ENCODE measurements at places on chromosomes 2 and 18.

- DNase-seq: no peak
Observed at GRCh38 chr2:48768669-48769068, 13.1 kb upstream of the LHCGR start.

DNA sequence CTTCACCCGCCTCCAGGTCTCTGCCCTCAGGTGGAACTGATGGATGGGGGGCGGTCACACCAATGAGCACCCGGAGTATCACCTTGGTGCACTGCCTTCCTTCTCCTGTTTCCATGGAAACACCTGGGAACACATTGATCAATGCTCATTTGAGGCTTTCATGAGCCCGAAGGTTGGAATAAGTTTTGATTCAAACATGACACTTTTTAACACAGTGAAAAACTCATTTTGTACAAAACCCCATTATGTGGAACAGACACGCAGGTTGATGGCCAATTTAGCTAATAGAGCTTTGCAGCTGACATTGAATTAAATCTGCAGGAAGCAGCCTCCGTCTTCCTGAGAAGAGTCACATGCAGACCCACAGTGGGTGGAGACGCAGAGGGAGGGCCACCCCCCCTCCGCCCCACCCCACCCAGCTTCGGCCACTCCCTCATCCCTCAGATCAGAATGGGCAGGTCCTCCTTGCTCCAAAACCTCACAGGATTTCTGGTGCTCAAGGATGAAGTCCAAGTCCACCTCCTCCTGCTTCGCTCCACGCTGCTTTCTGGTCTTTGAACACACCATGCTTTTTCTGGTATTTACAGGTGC, 96.0 kb upstream of the MYCN start:
- DNase-seq: no peak

- DNase-seq: no peak
Observed at GRCh38 chr2:168350380-168350779, 103.0 kb upstream of the STK39 start.

DNA sequence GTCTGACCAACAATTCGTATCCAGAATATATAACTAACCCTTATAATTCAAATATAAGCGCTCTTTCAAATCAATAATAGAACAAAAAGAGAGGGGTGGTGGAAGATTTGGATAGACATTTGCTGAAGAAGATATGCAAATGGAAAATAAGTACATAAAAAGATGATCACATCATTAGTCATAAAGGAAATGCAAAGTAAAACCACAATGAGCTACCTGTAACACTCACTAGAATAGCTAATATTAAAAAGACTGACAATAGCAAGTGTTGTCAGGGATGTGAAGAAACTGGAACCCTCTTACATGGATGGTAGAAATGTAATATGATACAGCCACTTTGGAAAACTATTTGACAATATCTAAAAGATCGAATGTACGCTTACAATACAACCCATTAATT, 84.9 kb upstream of the MRPS9 start:
- DNase-seq: no peak

DNA sequence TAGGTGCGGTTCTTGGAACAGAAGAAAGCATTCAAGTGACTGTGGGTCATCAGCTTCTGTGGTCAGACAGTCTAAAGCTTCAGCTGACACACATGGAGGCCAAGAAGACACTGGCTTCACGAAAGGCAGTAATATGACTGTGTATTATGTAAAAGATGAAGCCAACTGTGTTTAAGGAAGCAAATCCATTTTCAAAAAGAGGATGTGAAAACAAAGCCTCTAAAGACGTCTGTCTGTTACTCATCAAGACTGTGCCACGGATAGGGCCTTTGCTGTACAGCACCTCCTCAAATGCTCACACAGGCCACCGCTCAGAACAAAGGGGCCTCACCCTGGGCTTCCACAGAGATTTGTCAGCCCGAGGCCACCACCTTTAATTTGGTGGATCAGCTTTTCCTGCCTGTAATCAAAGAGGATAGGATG, 21.1 kb upstream of the TMEM163 start:
- no peak for DNase-seq

GRCh38 chr2:218658671-218659257, 659 bp downstream of the ZNF142 start:
- peak; percentile 61 for DNase-seq

- no peak for DNase-seq
Observed at GRCh38 chr18:9000733-9001132, 101.8 kb upstream of the NDUFV2 start.

GRCh38 chr18:26943906-26944305, 78.4 kb upstream of the AQP4 start:
- no peak for DNase-seq

- no peak for DNase-seq
Observed at GRCh38 chr18:78562531-78562961, 417.1 kb upstream of the SALL3 start.

DNA sequence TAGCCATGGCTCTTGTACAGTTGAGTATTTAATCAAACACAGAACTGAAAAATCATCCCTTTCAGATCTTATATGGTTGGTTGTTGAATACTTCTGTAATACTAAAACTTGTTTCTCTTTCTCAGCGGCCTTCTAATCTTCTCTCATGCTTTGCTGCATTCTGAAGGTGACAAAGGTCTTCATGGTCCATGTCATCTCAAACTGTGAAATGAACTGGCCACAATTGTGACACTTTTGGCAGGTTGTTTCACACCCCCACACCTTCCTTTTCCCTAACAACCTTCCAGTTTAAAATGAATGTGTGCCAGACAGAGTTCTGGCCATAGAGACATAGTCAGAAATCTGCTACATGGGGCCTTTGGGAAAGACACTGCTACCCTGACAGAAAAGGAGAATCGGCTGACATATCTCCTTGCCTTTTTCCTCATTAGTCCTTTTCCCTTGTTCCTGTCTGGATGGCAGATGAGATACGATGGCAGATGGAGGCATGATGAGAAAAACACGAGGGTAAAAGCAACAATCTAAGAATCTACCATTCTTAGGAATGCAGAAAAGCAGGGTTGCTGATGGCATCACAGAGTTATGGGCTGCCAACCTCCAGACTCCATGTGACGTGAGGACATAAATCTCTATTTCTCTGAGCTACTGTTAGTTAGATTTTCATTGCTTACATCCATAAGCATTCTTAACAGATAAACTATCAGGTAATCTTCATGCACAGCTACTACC, 106.5 kb downstream of the PIGN start:
- no peak for DNase-seq

- no peak for DNase-seq
Observed at GRCh38 chr2:147025646-147026585, 818.9 kb upstream of the ACVR2A start.

DNA sequence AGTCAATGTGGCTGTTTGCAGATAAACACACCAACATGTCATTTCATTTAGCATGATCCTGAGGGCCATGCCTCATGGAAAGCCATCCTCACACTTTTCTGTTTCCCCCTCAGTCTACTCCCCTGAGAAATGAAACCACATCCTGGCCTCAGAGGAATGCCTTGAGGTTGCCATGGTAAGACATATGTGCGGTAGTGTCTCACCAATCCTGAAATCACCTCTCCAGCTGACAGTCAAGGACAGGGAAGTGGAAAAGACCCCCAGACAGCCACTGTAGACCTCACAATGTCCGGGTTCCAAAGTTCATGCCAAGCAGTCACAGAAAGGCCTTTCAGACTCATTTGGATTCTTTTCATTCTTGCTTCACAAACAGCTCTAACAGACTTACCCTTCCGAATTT, 175.2 kb upstream of the PKDCC start:
- no peak for DNase-seq

DNA sequence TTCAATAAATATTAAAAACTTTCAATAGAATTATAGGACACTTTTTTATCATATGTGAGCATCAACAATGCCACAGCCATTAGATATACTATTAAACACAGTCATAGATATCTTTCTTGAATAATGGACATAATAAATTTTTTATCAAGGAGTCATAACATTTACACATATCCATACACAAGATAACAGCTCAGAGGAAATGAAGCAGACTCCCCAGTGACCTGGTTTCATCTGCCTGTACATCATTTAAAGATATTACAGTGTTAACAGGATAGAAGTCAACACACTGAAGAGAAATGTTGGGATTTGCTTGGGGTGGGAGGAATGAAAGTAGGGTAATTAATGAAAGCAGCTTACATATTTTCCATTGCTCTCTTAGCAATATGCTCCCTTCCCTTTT, 5.1 kb downstream of the SCG2 start:
- no peak for DNase-seq

- no peak for DNase-seq
Observed at GRCh38 chr2:235553696-235554100, 59.9 kb downstream of the AGAP1 start.

DNA sequence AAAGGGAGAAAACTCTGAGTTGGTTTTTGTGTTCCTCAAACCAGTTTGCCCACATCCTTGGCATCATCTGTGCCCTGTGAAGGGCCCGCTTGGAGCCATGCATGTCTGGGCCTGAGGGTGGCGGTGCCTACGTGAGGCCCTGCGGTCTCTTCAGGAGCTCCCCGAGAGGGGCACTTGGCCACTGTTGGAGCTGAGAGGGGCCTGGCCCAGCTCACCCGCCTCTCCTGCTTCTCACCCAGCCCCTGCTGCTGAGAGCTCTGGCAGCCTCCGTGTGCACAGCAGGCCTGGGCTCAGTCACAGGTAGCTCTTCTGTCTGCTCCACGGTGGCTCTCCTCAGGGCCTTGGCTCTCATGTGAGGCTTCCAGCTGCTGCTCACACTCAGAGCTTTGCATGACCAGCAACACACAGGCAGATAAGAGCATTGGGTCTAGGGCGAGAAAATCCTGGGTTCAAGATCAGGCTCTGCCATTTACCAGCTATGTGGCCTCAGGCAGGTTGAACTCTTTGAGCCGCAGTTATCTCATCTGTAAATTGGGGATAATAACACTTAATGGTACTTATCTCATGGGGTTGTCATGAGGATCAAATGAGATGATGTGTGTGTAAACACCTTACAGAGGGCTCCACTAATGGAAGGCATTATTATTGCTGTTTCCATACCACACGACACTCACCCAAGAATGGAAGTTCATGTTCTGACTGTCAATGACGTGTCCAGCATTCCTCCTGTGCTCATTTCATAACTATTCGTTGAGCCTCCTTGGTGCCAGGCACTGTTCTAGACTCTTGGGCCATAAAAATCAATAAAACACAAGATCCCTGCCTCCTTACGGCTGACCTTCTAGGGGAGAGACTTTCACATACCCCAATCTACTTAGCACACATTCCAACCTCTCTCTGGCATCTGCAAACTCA, 41.6 kb upstream of the PLB1 start:
- no peak for DNase-seq

DNA sequence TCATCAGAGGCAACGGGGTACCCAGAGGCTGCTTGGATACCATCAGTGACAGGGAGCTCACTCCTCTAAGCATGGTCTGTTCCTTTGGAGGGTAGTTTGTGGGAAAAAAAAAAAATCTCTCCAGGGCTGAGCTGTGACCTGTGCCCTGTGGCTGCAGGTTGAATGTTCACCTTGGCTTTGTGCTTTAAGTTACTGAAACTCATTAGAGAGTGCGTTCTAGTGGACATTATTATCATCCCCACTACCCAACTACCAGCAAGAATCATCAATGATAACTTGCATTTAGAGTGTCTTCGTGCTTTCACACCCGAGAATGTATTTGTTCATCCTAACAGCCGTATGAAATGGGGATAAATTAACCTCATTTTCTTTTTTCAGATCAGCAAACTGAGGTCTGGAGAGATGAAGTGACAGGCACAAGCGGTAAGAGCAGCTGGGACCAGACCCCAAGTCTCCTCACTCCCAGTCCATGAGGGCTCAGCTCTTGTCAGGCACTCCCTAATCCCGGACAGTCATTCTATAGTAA, 157.5 kb upstream of the MYCN start:
- no peak for DNase-seq

DNA sequence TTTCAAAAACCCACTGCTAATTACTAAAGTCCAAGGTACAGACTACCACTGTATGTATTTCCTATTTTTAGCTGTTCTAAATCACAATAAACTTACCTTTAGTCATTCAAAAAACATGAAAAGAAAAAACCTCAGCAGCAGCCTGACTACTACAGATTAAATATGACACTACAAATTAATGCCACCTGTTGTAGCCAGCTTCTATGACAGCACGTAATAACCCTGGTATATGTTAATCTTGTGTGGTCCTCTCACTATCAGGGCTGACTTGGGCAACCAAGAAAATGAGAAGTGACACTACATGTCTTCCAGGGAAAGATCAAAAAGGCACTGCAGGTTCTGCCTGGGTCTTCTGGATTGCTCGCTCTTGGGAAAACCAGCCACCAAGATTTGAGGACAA, 90.6 kb upstream of the FAM124B start:
- DNase-seq: no peak

- DNase-seq: no peak
Observed at GRCh38 chr2:227360351-227360750, 18.8 kb downstream of the TM4SF20 start.

GRCh38 chr2:11498543-11499034, 32.6 kb upstream of the E2F6 start:
- DNase-seq: no peak

DNA sequence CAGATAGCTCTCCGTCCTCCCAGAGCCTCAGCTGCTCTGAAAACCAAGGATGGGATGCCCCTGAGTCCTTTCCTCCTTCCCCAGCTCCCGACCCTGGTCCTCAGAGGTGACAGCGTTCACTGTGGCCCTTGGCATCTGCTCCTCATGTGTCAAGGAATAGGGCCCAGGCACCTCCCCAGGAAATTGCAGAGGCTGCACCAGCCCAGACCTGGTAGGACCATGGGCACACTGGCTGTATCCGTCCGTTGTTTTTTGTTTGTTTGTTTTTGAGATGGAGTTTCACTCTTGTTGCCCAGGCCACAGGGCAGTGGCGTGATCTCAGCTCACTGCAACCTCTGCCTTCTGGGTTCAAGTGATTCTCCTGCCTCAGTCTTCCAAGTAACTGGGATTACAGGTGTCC, 37.5 kb upstream of the SLC66A3 start:
- DNase-seq: no peak

GRCh38 chr2:19540739-19541525, 182.5 kb upstream of the OSR1 start:
- no peak for DNase-seq

GRCh38 chr2:88897715-88898114, 206.2 kb downstream of the RPIA start:
- no peak for DNase-seq

GRCh38 chr2:191582355-191582754, 95.6 kb upstream of the NABP1 start:
- DNase-seq: no peak

DNA sequence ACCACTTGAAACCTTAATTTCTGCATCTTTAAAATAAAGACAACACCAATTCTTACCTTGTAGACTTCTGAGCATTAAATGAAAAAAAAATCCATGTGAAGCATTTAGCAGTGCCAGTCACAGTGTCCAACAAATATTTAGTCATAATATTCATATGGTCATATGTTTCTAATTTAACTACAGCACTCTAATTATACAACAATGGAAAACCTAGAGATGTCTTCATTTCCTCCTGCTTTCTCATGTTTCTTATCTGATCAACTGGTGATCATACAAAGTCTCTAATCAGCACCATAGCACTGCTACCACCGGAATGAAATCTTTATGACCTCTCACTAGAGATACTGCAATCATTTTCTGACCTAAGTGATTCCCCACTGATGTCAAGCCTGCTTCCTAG, 10.2 kb upstream of the SCN3A start:
- no peak for DNase-seq

- peak; percentile 6 for DNase-seq
Observed at GRCh38 chr2:157627594-157628476, 829 bp downstream of the ACVR1C start.

Data from HEK293T (cell line).